Stimulated activated CD4-positive, alpha-beta T cell treated with anti-CD3 and anti-CD28 coated beads, Interleukin-1b, Interleukin-23, amount 100 ng/mL, for 24 hours (primary cell): ENCODE measurements at places on chromosomes 12 and 14.

GRCh38 chr12:112466011-112466422 lies 47.3 kb downstream of the PTPN11 start:
- DNase-seq: no peak

DNA sequence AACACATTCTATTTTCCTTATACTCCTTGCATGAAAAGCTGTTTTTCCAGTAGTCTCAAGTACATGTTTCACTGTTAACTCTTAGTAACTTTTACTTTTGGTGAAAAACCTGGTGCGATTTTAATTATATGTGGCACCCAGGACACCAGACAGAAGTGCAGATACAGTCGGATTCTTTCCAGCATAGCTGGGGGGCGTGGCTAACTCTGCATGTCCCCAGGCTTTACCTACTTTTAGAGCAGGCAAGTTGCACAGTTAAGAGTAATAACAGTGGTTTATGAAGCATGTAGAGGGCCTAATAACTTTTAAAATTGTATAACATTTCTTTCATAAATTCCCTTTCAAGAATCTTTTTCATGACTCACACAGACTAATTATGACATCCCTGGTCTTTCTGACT lies 70.7 kb downstream of the HSD17B6 start:
- no peak for DNase-seq

GRCh38 chr14:66119606-66120231 lies 366.5 kb upstream of the CCDC196 start:
- no peak for DNase-seq

DNA sequence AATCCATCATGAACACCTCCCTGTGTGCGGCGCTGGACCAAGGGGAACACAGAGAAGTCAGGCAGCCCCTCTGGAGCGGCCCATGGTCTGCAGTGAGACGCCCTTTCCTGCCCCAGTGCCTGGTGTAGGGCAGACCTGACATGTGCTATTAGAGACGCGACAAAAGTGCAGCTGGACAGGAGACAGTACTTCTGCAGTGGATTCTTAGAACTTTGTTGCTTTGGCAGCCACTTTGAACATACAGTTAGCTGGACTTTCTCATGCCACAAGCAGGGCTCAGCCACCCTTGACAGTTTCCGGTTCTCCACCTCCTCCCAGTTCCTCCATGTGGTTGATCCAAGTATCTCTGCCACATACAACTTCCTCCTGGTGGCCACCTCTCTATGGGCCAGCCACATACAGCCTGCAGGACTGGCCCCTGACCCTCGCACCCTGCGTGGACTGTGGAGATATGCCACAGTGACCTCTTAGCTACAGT lies 45.9 kb downstream of the LGMN start:
- DNase-seq: no peak

GRCh38 chr12:117580718-117581062 lies 219.3 kb upstream of the NOS1 start:
- DNase-seq: no peak

GRCh38 chr14:74535756-74536325 lies 42.3 kb downstream of the ISCA2 start:
- DNase-seq: no peak

- DNase-seq: no peak
These were observed 80.1 kb downstream of the IRF2BPL start for GRCh38 chr14:76948213-76948947.

DNA sequence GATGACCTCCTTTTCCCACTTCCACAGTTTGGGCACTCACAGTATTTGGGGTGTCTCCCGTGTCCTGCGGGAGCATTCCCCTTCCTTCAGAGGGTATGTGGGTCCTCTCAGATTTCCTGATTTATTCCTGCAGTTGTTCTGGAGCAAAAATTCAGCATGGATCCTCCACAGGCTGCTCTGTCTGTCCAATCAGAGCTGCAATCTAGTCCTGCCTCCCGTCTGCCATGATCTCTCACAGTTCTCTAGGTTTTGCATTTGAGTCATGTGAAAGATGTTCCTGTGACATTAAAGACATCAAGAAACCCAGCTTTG lies 435.9 kb downstream of the TMTC2 start:
- DNase-seq: no peak

- no peak for DNase-seq
These were observed 86.2 kb upstream of the GNG2 start for GRCh38 chr14:51774209-51774608.

DNA sequence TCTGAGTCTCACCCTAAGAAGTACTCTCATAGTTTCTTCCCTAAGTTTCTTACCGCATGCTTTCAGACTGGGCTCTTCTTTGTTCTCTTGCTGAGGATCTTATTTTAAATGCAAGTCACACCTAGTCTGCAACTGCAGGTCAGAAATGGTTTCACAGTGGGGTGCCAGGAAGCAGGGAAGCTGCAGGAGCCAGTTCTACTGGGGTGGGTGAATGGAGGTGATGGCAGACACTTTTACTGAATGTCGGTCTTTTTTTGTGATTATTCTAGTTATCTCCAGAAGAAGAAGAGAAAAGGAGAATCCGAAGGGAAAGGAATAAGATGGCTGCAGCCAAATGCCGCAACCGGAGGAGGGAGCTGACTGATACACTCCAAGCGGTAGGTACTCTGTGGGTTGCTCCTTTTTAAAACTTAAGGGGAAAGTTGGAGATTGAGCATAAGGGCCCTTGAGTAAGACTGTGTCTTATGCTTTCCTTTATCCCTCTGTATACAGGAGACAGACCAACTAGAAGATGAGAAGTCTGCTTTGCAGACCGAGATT lies 1.7 kb downstream of the FOS start:
- DNase-seq: no peak

DNA sequence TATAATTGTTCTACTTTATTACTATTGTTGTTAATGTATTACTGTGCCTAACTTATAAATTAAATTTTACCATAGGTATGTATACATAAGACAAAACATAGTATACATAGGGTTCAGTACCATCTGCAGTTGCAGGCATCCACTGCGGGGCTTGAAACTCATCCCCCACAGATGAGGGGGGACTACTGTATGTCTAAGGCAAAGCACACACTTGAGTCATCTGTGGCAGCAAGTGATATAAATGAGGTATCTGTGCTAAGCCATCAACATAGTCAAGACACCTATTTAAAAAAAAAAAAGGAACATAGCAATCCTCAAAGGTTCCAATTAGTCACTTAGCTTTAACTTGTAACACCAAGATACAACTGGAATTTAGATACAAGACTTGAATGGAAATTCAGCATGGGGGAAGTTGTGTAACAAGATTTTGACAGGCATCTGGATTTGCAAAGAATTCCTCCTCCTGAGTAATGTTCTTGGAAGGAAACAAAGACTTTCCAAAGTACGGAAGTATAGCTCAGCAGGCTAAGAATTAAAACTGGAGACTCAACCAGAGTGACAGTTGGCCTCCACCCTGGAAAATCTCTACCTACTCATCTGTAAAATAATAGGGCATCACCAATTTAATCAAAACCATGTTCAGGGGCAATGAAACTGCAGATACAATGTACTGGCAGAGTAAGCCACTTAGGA lies 14.9 kb downstream of the DCAF5 start:
- DNase-seq: no peak

- no peak for DNase-seq
These were observed 46.9 kb upstream of the NOS1 start for GRCh38 chr12:117408161-117408791.

- DNase-seq: no peak
These were observed 369.1 kb upstream of the NOVA1 start for GRCh38 chr14:26966908-26967307.

DNA sequence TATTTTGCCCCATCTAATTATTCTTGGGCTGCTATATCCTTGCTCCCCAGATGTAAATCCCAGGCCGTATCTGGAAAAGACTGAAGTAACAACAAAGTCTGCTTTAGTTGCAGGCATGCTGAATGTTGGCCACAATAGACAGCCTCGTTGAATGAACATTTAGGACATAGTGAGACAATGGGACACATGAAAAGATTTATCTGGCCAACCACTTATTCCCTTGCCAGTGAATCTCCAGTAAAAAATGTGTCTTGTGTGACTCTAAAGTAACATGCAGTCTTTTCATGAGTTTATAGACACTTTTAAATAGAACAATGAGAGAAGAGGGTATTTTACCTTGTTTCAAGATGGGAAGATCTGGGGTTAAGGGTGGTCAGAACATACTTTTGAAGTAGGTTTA lies 60.2 kb upstream of the STXBP6 start:
- DNase-seq: no peak

GRCh38 chr14:39264558-39264957 lies 30.8 kb downstream of the MIA2 start:
- DNase-seq: no peak

- no peak for DNase-seq
These were observed 252.4 kb upstream of the EGLN3 start for GRCh38 chr14:34203251-34203722.

GRCh38 chr12:21971344-21971743 lies 30.1 kb upstream of the ABCC9 start:
- DNase-seq: no peak

- no peak for DNase-seq
These were observed 1.4 kb upstream of the RFLNA start for GRCh38 chr12:124293286-124294003.

DNA sequence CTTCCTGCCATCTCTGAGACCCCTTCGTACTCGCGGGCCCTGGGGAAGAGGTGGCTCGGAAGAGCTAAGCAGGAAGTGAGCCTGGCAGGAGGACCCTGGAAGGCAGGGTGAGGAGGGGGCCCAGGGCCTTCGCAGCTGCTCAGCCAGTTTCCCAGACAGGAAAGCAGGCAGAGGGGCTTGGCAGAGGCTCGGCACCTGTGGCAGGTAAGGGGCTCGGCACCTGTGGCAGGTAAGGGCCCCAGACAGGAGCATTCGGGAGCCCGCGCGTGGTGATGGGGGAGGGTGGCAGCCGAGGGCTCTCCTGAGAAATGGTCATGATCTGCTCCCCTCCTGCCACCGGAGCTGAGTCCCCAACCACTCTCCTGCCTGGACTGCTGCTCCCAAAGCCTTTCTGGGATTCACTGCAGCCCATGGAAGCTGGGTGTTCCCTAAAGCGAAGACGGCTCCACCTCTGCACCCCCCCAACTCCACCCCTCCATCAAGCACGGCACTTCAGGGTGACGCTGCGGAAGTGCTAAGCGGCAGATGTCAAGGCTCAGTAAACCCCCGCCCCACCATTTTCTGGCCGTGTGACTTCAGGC lies 63.2 kb downstream of the PRIMA1 start:
- no peak for DNase-seq

GRCh38 chr12:95848575-95849388 lies 10.0 kb upstream of the SNRPF start:
- no peak for DNase-seq

DNA sequence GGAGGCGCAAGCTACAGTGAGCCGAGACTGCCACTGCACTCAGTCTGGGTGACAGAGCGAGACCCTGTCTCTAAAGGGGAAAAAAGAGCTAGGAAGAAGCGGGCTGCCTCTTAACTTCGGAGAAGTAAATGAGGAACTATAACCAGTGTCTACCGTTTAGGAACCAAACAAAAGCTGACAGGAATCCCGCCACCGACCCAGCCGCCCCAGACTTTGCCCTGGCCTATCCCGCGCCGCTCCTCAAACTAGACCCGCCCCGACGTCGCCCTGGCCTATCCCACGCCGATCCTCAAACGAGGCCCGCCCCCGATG lies 568 bp upstream of the SIVA1 start:
- no peak for DNase-seq

GRCh38 chr14:64636208-64636979 lies 67.8 kb upstream of the PLEKHG3 start:
- DNase-seq: peak; percentile 62

- DNase-seq: no peak
These were observed 70.5 kb upstream of the FRMD6 start for GRCh38 chr14:51581017-51581881.

DNA sequence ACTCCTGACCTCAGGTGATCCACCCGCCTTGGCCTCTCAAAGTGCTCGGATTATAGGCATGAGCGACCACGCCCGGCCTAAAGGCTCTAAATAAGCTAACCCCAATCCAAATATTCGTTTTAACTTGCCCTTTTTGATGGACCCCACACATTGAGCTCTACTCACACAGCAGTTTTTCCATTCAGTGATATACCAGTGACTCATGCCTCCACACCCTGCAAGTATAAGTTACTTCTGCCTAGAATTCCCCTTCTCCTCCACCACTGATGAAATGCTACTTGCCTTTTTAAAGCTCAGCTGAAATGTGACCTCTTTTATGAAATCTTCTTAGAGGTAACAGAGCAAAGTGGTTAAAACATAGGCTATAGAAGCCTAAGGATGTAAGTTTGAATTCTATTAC lies 68.8 kb downstream of the EXOC5 start:
- DNase-seq: no peak

- DNase-seq: no peak
These were observed 40.8 kb downstream of the NINJ2 start for GRCh38 chr12:622416-622815.

DNA sequence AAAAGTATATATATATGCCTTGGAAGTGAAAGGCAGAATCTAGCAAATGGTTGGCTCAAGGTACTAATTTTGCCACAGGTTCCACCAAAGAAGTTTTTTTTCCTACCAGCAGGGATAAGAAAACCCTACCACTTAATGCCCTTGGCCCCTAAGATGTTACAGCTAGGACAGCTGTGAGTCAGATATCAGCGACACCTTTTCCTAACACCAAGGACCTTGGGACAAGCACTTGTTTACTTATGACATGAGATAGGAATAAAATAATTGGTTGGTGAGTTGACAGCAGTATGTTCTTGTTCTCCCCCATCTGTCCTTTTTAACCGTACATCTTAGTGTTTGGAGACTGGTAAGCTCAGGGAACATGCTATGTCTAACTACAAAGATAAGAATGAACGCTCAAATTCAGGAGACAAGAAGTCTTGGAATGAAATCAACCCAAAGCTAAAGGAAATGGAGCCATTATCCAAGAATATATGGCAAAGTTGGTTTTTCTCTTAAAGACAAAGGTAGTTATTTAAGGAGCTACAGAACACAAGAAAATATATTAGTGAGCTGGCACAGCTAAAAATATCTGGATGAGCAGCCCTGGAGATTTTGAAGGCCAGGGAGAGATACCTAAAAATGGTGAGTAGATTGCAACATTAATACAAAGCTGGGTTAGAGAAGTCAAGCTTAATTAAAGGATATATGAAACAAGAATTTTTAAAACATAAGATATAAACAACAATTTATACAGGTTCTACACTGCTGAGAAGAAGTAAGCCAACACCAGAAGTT lies 126.8 kb downstream of the TMTC1 start:
- no peak for DNase-seq

DNA sequence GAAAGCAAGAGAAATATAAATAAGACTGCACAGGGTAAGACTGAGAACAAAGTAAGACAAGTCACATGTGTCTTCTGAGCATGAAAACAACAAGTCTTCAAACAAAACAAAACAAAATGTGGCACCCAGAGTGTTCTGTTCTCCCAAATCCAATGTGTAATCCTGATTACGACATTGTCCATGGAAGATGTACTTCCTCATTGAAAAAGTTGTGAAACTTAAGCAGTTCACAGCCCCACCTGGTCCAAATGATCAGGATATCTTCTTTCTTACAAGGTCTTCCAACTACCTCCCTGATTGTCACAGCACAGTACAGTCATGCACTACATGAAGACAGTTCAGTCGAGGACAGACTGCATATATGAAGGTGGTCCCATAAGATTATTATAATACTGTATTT lies 23.3 kb upstream of the NEK9 start:
- no peak for DNase-seq
